AML-193 (cell line): ENCODE measurements at places on chromosomes 3 and 15.
A peak's percentile ranks its signal among the peaks of the same experiment; 100 is the strongest.

DNA sequence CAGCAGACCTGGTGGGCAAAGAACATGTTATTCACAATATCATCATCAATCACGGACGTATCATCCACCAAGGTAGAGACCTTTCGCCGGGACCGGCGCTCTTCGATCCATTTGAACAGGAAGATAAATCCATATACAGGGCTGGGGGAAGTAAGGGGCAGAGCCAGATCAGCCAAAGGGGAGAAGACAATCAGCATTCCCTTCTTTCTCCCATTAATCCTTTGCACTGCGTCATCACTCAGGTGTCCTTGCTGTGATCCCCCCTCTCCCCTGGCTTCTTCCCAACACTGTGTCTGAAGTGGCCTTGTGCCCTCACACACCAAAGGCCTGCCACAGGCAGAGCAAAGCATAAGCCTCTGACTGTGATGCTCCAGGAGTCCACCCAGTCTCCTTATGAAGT, 36.4 kb downstream of the SEMA3G start:
- no peak for DNase-seq

- no peak for DNase-seq
These were observed 24.0 kb downstream of the IGSF10 start for GRCh38 chr3:151436675-151437446.

DNA sequence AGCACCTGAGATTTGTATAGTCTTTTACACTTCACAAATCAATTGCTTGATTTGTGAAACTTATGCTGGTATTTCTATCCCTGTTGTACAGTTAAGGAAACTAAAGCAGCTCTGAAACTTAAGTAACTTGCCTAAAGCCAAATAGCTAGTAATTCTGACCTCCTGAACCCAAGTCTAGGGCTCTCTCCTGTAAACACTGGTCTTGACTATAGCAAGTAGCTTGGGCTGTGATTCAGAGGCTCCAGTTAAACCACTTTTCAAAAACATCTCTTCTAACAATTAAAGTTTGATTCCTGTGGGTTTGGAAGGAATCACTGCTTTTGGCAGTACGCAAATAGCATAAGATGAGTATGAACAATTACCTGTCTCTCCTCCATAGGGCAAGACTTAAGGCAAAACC, 18.5 kb upstream of the CMTM8 start:
- no peak for DNase-seq

- no peak for DNase-seq
These were observed 41.6 kb downstream of the C3orf20 start for GRCh38 chr3:14716591-14716990.

DNA sequence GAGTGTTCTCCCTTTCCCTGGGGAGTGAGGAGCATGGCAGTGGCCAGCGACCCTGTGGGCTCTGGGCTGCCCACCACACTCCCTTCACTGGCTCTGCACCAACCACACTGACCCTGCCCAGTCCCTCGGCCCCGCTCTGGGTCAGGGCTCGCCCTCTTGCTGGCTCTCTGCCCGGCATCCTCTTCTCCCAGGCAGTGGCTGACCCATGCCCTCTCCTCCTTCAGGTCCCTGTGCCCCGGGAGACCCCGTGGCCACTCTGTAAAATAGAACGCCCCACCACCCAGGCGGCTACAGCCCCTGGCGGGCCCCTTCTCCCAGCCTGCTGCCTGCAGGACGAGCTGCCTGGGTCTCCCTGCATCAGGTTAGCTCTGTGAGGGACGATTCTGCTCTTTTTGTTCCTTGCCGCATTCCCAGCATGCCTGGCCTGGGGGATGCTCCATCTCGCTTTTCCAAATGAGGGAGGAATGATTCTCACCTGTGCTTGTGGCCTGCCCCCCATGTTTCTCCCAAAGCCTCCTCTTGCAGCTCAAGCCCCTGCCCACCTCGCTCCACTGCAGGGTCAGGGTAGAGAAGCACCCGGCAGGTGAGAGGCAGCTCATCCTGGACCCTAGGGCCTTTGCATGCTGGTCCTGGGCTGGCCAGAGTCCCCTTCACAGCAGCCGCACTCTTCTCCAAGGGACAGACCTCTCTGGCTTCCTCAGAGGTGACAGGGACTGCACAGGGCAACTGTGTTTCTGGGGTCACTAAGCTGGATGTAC, 14.5 kb upstream of the CFAP100 start:
- DNase-seq = no peak

DNA sequence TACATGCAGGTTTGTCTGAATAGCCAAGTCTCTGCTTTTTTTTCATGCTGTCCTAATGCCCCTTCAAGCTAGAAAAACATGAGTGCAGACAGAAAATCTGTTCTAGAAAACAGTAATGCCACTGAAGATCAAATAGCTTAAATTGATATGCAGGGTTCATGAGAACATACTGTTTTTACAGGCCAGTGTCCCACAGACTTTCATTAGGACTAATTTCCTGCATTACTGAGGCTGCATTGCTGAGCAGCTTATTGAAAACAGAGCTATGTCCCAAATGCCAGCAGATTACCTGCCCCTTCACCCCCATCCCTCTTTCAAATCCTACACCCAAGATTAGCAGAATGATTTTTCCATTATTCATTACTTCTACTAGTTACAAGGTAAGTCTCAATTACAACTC, 665 bp downstream of the TM4SF18 start:
- no peak for DNase-seq

DNA sequence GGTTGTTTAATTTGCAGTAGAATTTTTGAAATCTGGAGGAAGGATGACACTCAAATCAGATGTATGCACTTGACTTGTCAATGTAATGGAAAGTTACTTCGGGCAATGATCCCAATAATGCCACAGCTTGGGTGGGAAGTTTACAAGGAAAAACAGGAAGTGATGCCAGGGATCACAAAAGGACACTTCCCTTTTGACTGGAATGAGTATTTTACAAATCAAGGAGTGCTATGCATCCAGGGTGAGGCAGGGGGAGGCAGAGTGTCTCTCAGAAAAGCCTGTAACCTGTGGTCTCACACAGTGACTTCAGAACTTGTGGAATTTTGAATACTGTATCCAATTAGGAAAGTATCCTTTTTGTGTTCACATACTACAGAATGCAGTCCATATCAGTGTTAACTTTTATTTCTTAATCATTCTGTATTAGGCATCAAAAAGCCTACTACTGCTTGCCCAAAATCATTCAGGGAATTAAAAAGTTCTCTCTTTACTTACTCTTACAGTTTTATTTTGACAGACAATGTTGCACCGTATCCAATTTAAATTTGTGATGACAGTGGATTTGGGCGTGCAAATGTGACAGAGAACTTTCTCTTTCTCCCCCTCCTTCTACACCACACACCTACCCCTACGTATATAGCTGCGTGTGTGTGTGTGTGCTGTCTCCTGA, 445.1 kb downstream of the MECOM start:
- DNase-seq = no peak

DNA sequence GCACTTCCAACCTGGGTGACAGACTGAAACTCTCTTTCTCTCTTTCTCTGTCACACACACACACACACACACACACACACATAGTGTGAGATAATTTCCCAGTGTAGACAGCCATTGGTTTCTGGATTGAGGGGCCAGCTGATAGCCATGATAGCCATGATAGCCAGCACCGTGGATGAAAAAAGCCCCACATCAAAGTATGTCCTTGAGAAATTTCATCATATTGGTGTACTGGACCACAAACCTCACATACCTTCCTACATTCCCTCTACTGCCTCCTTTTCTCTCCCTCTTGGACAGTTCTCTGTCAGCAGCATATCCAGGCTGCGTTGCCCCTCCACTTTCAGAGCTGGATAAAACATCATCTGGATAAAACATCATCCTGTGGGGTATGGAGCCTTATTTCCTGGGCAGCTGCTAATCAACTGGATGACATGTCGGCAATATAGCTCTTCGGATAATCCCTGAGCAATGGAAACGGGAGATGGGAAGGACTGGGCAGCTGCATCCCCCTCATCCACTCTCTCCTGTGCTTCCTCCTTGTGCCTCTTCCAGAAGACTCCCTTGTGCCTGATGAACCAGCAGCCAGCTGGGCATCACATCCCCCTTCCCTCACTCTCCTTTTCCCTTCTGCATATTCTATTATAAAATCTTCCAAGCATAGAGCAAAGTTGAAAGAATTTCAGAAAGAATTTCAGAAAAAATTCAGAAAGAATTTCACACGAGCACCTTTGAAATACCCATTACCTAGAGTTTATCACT, 39.3 kb downstream of the GRK7 start:
- DNase-seq = no peak

GRCh38 chr3:87270908-87271700, 5.3 kb downstream of the POU1F1 start:
- DNase-seq = peak; percentile 76
